CD4-positive, alpha-beta T cell treated with Interleukin-12 subunit alpha and Interleukin-12 subunit beta, for 1 hour (primary cell): ENCODE measurements at places on chromosomes 11 and 22.

DNA sequence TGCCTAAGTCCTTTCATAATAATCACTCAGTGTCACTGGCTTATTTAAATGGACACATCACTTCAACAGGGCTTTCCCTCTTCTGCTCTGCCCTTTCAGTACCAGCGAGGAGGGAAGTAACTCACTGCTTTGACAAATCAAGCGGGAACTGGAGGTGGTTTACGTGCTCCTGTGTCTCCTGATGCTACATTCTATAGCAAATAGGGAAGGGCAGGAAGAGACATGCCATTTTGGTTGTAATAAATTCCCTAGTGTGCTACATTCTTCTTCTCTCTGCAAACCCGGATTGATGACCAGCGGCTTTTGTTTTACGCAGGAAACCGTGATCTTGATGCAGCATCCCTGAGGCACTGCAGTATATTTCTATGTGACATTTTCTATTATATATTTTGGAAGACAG lies 371.1 kb upstream of the SYN3 start:
- DNase-seq: no peak

GRCh38 chr11:128766591-128767081 lies 72.8 kb downstream of the FLI1 start:
- no peak for DNase-seq

GRCh38 chr11:39860931-39861330 lies 1598.5 kb downstream of the LRRC4C start:
- no peak for DNase-seq

DNA sequence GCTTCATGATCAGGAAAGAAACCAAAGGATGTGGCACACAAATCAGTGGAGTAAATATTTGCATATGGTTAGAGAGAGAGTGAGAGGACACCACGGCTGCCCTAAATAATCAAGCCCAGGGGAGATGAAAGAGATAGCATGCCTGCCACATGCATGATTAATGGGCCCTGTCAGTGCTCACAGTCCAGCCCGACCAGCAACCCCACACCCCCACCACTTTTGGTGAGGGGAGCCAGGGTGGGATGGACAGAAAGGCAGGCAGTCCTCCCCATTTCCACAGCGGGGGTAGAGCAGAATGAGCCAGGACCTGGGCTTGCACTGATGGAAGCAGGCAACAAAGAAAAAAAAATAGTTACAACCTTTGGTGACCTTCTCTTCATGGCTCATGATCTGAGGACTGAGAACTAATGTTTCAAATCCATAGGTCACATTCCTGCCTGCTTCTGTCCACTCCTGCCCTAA lies 545.0 kb downstream of the ETS1 start:
- DNase-seq: no peak

DNA sequence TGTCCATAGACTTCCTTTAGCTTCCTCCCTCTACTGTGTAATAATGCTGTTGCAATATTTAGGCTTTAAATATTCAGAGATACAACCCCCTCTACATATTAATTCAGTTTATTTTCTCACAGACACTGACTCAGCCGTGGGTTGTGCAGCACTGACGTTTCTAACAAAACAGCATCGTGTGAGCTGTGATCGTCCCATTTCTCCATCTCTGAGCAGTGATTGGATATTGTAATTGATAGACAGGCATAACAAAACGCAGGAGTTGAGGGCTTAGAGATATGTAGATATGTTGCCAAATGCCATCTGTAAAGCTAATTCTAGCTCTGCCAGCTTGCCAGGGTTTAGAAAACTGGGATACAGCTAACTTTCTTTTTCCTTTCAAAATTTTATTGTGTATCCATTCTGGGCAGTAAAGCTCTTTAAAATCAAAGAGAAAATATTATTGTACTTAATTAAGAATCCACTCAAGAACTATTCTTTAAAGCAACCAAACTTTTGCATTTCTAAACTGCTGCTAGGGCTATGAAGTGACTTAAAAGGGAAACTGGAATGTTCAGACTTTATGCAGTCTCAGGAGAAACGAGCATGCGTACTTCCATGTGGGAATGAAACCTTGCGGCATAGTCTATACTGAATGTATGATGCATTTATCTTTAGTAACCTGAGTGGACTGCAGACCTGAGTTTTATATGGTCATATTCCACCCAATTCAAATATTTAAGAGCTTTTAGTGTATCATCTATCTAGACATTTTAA lies 22.7 kb downstream of the BTBD10 start:
- DNase-seq: no peak

DNA sequence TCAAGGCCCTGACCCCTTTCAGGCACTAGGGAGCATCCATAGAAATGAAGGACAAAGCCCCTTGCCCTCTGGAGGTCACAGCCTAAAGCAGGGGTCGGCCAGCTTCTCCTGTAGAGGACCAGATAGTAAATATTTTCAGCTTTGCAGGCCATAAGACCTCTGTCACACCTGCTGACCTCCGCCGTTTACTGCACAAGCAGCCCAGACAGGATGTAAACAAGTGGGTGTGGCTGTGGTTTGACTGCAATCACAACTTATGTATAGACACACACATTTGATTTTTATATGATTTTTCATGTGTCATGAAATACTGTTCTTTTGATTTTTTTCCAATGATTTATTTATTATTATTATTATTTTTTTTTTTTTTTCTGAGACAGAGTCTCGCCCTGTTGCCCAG lies 34.3 kb downstream of the KIAA1671 start:
- DNase-seq: peak; percentile 9
